ENCODE measurements at places on chromosomes 2 and 18. TPM values are rescaled to one million over a fixed set of nuclear protein-coding genes. Genes with fewer than 3 reads are reported as not detected.

The NFATC1 gene
- total RNA-seq, result 0.72 TPM

The OTOS gene
- not detected for total RNA-seq

The WNT6 gene
- under 0.01 TPM for total RNA-seq

The COL4A3 gene
- total RNA-seq, result under 0.01 TPM

The AQP12B gene
- total RNA-seq, result not detected

The DSG2 gene
- 136 TPM for total RNA-seq

The CFAP65 gene
- total RNA-seq, result under 0.01 TPM

The PAIP2B gene
- 2.2 TPM for total RNA-seq

The OLA1 gene
- total RNA-seq, result 166 TPM

The GRB14 gene
- 5.3 TPM for total RNA-seq

The CD207 gene
- not detected for total RNA-seq

The ARHGAP28 gene
- 0.21 TPM for total RNA-seq

The CGREF1 gene
- not detected for total RNA-seq

The AMER3 gene
- not detected for total RNA-seq

The REG3A gene
- total RNA-seq, result not detected

The ERBB4 gene
- total RNA-seq, result under 0.01 TPM

The PRKRA gene
- total RNA-seq, result 70.8 TPM
